ENCODE measurements at places on chromosomes 7 and 10.

GRCh38 chr7:78146546-78146945 is 348.0 kb downstream of the PHTF2 start:
- no peak for DNase-seq

DNA sequence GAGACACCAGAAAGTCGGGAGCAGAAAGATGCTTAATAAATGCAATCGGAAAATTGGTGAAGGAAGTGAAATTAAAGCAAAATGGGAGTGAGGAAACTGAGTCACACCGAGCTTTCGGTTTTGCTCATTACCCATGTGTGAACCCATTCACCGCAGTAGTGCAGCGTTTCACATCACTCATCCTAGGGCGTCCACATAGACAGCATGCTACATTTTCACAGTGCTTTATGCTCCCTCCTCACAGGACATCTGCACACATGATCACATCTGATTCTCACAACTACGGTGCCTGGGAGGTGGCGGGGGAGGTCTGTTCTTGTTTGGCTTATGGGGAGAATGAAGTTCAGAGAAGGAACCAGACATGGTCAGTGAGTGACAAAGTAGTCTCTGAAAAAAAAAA is 36.6 kb upstream of the ATP6V0A4 start:
- DNase-seq, result no peak

DNA sequence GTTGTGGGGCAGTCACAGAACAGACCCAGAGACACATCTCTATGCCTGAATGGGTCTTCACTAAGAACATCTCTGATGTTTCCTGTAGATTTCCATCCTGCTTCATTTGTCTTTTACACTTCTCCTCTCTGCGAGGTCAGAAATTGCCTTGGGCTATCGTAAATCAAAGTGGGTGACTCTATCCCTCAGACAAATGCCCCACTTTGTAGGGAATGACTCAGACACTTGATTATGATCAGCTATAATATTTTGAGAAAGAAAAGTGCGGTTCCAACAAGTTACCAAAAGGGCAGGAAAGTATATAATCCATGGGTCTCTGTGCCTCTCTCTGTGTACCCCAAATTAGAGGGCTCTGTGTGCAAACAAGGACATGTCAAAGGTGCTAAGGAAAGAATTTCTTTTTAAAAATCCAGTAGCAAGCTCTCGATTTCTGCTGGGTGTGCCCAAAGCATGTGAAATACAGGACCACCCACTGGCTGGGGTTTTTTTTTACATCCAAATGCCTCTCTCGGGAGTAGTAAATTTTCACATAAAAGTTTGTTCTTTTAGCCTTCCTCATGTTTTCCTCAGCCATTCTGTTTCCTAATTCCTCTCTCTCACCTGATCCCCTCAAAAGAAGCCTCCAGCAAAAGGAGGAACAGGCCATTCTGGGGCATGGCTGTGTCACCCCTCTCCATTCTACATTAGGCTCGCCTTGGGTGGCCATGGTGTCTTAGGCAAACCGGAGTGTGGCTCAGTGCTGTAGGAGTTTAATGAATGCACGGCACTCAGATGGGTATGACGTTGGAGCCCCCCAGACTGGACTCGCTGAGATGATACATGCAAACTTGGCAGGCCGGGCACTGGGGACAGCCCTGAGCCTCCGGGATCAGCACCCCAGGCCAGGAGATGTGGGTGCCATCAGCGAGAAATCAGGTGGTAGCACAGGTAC is 6.3 kb upstream of the OPN4 start:
- DNase-seq, result no peak

DNA sequence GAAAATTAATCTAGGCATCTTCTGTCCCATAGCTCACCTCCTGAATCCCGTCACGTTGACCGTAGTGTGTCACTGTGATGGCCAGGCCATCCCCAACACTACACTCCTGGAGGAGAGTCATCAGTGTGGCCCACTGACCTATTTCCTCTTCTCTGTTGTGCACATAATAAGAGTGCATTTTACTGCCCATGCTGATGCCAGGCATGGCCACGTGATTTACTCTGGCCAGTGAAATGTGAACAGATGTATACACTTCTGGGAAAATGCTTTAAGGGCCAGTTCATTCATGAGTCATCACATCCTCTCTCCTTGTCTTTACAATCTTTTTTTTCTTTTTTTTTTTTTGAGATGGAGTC is 101.9 kb upstream of the PIP4K2A start:
- DNase-seq, result no peak

- DNase-seq, result no peak
These were observed 39.4 kb upstream of the TNRC18 start for GRCh38 chr7:5463031-5463430.

GRCh38 chr10:121217331-121217730 is 366.2 kb downstream of the WDR11 start:
- DNase-seq, result no peak

- no peak for DNase-seq
These were observed 103.1 kb downstream of the GFRA1 start for GRCh38 chr10:116169782-116170445.

Measured in stimulated activated CD4-positive, alpha-beta T cell treated with anti-CD3 and anti-CD28 coated beads, TNF-alpha, amount 100 ng/mL, for 1 hour (primary cell).